ENCODE measurements at places on chromosomes 5 and 9.

- DNase-seq, result no peak
- no peak overlapping the region for H3K4me3 ChIP-seq
- H3K4me1 ChIP-seq, result no peaks in the 10 kb centered on the region
- H3K27ac ChIP-seq, result no peak overlapping the region
Observed at GRCh38 chr5:122323738-122324137, 11.7 kb downstream of the SNCAIP start.

DNA sequence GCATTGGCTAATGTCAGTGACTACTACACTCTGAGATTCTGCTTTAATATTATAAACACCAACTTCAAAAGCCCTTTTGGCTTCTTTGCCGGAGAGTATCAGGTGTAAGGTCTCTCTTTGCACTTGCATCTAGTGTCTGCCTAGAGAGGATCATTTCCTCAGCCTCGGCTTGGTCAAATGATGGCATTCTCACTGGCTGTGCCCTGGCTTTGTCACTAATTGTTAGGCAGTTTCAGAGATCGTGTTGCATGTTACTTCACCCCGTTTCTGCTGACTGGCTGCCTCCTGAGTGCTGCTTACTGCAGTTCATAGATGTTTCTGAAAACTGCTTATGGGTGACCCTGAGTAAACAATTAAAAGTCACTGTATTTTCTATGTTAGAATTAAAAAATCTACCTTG is 48.8 kb downstream of the SLC1A3 start:
- H3K36me3 ChIP-seq, result no peaks in the 10 kb centered on the region
- no peak for DNase-seq
- no peak overlapping the region for H3K27ac ChIP-seq

DNA sequence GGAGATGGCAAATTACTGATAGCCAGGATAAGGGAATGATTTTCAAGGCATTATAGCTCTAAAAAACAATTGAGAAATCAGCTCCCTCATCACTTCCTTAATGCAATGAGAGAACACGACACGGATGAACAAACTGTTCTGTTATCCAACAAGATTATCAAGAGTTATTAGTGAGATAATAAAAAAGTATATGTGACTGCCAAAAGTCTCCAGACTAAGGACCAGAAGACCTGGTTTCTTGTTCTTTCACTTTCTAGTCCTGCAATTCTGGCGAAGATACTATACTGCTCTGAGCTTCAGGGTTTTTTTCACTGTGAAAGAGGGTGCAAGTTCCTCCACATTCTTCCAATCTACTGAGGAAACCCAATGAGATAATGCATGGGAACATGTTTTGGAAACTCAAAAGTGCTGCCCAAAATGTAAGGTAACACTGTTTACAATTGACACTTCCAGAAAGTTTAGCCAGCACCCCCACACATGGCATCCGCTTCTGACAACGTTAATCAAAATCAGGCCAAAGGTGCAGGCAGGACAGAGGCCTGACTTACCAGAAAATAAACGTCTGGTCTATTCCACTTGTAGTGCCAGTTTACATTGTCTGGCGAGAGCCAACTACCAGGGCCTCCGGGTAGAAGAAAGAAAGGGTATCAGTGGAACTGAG is 254.2 kb downstream of the DOCK8 start:
- no peak for DNase-seq
- H3K27ac ChIP-seq, result peak overlapping the region; percentile 92
- H3K4me1 ChIP-seq, result peaks cover 32% of the 10 kb centered on the region
- H3K27me3 ChIP-seq, result no peaks in the 10 kb centered on the region

GRCh38 chr9:20513126-20513913 is 109.0 kb downstream of the MLLT3 start:
- H3K36me3 ChIP-seq, result no peaks in the 10 kb centered on the region
- H3K4me1 ChIP-seq, result peaks cover 79% of the 10 kb centered on the region
- H3K27me3 ChIP-seq, result no peaks in the 10 kb centered on the region

- H3K27ac ChIP-seq, result no peak overlapping the region
- H3K36me3 ChIP-seq, result no peaks in the 10 kb centered on the region
- no peaks in the 10 kb centered on the region for H3K27me3 ChIP-seq
- H3K4me3 ChIP-seq, result no peak overlapping the region
- DNase-seq, result no peak
- no peaks in the 10 kb centered on the region for H3K4me1 ChIP-seq
Observed at GRCh38 chr5:5985332-5985731, 393.0 kb downstream of the MED10 start.

- peak; percentile 33 for DNase-seq
- peak overlapping the region; percentile 86 for H3K27ac ChIP-seq
- H3K4me1 ChIP-seq, result peaks cover 49% of the 10 kb centered on the region
- no peak overlapping the region for H3K4me3 ChIP-seq
Observed at GRCh38 chr9:101566904-101567724, 27.7 kb downstream of the PPP3R2 start.

DNA sequence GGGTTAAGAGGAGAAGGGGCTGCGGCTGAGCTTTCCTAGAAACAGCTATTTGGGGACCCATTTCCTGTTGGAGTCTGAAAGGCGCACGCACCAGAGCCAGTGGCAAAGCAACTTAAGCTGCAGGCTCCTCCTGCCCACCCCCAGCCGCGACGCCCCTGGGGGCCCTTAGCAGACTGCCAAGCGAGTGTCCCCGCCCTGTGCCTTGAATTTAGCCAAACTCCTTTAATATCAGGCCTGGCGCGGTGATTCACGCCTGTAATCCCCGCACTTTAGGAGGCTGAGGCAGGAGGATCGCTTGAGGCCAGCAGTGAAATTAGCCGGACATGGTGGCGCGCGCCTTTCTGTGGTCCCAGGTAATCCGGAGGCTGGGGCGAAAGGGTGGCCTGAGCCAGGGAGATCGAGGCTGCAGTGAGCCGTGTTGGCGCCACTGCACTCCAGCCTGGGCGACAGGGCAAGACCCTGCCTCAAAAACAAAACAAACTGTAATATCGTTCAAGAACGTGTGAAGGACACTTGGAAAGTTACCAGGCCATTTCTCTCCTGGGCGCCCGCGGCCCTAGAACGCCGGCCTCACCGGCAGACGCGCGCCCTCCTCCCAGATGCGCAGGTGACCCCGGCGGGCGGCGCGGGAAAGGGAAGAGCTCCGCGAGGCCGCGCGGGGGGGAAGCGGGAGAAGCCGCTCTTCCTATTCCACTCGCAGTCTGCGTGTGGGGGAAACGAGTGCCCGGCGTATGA is 1.0 kb upstream of the F2R start:
- H3K4me1 ChIP-seq, result peaks cover 34% of the 10 kb centered on the region
- H3K27ac ChIP-seq, result no peak overlapping the region
- no peaks in the 10 kb centered on the region for H3K36me3 ChIP-seq
- H3K4me3 ChIP-seq, result peak overlapping the region; percentile 82

- no peaks in the 10 kb centered on the region for H3K27me3 ChIP-seq
- H3K4me3 ChIP-seq, result no peak overlapping the region
- peaks cover 16% of the 10 kb centered on the region for H3K4me1 ChIP-seq
- no peak for DNase-seq
Observed at GRCh38 chr9:136723362-136723976, 11.1 kb downstream of the DIPK1B start.

- no peaks in the 10 kb centered on the region for H3K4me1 ChIP-seq
- peaks cover 3% of the 10 kb centered on the region for H3K27me3 ChIP-seq
- no peak overlapping the region for H3K4me3 ChIP-seq
- H3K27ac ChIP-seq, result no peak overlapping the region
Observed at GRCh38 chr5:66519626-66520025, 76.6 kb upstream of the MAST4 start.

DNA sequence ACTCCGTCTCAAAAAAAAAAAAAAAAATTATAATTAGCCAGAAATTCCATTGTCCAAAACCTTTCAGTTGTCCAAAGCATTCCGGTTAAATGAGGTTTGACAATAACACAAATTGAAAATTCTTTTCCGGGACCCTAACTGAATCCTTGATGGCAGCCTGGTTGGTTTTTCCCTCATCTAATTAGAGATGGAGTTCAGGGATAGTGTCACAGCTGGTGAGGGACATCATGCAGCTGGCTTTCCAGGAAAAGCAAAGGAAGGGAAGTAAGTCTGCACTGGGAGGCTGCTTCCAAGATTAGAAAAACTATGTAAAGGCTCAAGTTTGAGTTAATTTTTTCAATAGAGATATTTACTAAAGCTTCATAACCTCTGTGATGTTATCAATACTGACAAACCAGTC is 195.4 kb downstream of the ADAMTS12 start:
- H3K27ac ChIP-seq, result no peak overlapping the region
- no peaks in the 10 kb centered on the region for H3K36me3 ChIP-seq
- H3K4me3 ChIP-seq, result no peak overlapping the region
- no peaks in the 10 kb centered on the region for H3K4me1 ChIP-seq
- H3K27me3 ChIP-seq, result no peaks in the 10 kb centered on the region

- H3K27me3 ChIP-seq, result no peaks in the 10 kb centered on the region
- H3K4me3 ChIP-seq, result no peak overlapping the region
- H3K36me3 ChIP-seq, result no peaks in the 10 kb centered on the region
- peaks cover 12% of the 10 kb centered on the region for H3K4me1 ChIP-seq
- no peak overlapping the region for H3K27ac ChIP-seq
Observed at GRCh38 chr9:34440017-34440416, 18.4 kb downstream of the FAM219A start.

GRCh38 chr9:123267481-123268198 is 746 bp downstream of the STRBP start:
- peak overlapping the region; percentile 69 for H3K27ac ChIP-seq
- H3K36me3 ChIP-seq, result no peaks in the 10 kb centered on the region
- DNase-seq, result peak; percentile 12
- peaks cover 46% of the 10 kb centered on the region for H3K4me1 ChIP-seq

DNA sequence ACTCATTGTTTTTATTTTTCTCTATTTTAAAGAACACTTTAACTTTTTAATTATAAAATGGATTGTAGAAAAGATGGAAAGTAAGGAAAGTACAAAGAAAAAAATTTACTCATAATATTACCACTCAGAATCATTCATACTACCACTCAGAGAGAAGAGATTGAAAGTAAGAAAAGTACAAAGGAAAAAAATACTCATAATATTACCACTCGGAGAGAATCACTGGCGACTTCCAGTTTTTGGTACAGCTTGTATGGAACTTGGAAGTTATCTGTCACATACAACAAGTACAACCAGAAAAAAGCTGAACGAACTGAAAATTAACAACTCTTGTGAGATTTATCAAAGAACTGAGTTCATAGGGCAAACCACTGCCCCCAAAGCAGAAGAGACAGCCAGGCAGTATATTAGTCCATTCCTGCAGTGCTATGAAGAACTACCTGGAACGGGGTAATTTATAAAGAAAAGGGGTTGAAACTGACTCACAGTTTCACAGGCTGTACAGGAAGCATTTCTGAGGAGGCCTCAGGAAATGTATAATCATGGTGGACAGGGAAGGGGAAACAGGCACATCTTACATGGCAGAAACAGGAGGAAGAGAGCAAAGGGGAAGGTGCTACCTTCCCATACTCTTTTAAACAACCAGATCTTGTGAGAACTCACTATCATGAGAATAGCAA is 183.9 kb downstream of the SMARCA2 start:
- peaks cover 82% of the 10 kb centered on the region for H3K36me3 ChIP-seq
- H3K4me1 ChIP-seq, result no peaks in the 10 kb centered on the region
- no peak overlapping the region for H3K27ac ChIP-seq
- no peak overlapping the region for H3K4me3 ChIP-seq
- no peaks in the 10 kb centered on the region for H3K27me3 ChIP-seq
- DNase-seq, result no peak

Data from naive thymus-derived CD8-positive, alpha-beta T cell (primary cell).